ENCODE measurements at places on chromosomes 6 and 20.

GRCh38 chr20:18090477-18090876 lies 32.8 kb upstream of the OVOL2 start:
- DNase-seq = no peak

DNA sequence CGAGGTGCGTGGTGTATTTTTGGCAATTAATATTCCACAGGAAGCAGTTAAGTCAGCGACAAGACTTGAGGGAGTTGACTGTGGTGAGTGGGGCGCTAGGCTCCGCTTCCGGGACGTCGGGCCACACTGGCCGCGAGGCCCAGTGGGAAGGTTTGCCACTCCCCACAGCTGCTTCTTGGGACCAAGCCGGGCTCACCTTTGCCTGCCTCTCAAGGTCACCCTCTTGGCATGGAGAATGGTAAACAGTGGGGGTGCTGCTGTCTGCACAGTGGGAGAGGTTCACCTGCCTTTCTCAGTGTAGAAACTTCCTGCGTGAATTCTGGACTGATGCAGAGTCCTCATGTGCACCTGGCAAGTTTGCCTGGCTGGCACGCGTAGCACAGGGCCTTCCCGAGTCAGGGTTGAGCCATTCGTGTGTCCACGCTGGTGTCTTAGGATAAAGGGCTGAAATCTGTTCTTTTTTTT lies 6.4 kb downstream of the OSBPL2 start:
- no peak for DNase-seq

- no peak for DNase-seq
Measured at GRCh38 chr20:54633374-54634355, 158.3 kb downstream of the DOK5 start.

DNA sequence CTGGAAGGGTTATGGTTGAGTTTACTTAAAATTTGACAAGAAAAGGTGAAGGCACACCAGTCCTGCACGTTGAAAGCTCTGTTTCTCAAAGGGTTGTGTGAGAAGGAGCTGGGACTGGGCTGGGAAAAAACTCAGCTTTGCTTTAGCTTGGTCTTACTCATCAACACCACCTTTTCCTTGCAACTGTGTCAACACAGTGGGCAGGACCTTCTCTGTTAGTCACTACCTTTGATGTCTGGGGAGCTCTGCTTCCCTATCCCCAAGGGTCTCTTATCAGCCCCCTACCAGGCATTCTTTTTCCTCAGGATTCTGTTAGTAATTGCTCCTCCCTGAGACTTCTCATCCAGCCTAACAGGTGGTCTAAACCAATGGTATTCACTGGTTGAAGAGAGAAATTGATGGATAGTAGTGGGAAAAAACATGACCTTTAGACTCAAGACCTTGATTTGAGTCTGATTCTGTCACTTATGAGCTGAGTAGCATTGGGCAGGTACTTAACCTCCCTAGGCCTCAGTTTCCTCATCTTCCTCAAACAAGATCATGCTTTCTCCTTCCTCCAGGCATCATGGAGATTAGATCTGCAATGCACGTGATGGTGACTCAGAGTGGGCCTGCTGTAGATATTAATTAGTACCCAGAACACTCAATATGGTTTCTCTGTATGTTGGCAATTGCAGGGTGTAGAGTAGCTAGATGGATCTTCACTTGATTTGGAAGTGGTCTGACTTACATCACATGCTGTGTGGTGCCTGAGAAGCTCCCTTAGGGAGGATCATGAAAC lies 17.2 kb upstream of the FOXA2 start:
- no peak for DNase-seq

- no peak for DNase-seq
Measured at GRCh38 chr6:68651011-68651985, 16.2 kb downstream of the ADGRB3 start.

- peak; percentile 20 for DNase-seq
Measured at GRCh38 chr6:43744931-43745727, 24.9 kb upstream of the VEGFA start.

DNA sequence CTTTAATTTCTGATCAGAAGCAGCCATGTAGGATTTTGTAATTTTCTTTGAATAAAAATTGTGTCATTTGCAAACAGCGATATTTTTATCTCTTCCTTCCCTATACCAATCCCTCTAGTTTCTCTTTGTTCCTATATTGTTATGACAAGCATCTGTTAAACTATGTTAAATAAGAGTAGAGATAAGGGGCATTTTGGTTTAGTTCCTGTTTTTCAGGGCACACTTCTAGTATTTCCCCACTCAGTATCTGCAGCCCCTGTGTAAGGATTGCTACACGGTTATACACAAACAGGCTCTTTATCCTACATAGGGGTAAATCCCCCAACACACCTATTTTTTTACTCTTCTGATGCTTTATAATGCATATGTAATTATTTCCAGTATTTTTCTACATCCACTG lies 42.1 kb downstream of the TRERF1 start:
- no peak for DNase-seq

DNA sequence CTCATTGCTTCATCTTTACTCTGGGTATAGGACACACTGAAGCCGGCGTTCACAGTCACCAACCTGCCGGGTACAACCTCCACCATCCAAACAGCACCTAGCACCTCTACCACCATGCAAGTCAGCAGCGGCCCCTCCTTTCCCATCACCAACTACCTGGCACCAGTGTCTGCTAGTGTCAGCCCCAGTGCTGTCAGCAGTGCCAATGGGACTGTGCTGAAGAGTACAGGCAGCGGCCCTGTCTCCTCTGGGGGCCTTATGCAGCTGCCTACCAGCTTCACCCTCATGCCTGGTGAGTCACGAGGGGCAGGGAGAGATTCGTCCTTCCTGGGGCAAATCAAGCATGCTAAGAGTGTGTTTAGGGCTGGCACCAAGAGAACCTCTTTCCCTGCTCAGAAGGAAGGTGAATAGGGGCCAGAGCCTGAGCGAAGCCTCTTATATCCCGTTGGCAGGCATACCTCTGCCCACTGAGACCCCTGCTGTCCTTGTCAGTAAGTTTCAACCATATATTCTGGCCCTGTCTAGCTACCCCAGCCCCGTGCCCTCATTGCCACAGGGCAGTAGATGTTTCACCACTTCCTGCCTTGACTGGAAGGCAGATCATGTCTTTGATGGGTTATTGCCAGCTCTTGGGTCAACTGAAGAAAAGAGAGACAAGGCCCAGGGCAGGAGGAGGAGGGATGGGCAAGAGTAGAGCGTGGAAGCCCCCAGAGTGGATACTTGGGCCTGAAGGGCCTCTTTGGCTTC lies 4.8 kb downstream of the SRF start:
- DNase-seq = no peak

DNA sequence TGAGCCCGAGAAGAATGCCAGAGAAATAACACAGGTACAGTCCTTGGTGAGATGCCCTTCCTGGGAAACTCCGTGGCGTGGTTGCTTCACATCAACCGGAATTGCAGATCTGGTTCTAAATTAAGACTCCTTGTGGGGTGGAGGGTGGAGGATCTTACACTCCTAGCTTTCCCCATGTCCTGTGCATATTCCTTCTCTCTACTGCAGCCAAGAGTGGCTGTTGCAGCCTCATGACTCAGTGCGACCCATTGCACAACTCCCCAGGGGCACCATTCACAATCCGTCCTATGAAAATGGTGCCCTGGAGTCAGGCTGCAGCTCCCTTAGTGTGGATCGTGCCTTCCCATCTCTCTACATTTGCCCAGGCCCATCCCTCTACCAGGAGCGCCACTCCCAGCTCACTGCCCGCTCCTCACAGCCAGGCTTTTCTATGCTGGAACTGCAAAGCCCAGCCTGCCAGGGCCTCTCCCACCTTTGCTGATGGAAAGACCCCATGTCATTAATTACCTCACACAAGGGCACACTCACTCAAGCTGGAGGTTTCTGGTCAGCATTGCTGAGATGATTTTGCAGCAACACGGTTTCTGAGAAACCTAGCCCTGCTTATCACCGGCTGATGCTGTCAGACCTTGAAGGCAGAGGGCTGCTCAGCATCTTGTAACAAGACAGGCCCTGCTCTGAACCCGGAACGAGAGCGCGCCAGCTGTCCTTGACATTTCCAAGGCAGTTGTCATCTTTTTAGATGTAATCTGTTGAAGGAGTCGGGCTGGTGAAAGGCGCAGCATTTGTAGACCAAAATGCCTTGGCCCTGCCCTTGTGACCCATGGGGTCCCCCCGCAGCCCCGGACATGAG lies 39.7 kb downstream of the SIRPA start:
- no peak for DNase-seq

DNA sequence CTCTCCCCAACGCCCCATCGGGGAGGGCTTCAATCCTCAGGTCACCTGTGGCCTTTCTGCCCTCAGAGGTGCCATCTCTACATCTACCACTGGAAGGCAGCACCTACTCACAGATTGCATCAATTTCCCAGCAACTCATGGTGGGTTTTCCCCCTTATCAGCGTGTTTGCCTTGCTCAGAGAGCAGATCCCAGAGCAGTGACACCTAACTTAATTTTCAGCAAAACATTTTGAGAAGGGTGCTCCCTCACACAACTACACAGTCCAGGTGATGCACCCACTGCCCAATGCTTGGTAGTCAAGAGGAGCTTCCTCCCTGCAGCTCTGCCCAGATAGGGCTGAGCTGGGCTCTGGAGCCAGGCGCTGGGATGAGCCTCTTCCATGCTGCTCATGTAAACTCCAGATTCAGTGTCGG lies 48.2 kb downstream of the PLG start:
- DNase-seq = no peak

DNA sequence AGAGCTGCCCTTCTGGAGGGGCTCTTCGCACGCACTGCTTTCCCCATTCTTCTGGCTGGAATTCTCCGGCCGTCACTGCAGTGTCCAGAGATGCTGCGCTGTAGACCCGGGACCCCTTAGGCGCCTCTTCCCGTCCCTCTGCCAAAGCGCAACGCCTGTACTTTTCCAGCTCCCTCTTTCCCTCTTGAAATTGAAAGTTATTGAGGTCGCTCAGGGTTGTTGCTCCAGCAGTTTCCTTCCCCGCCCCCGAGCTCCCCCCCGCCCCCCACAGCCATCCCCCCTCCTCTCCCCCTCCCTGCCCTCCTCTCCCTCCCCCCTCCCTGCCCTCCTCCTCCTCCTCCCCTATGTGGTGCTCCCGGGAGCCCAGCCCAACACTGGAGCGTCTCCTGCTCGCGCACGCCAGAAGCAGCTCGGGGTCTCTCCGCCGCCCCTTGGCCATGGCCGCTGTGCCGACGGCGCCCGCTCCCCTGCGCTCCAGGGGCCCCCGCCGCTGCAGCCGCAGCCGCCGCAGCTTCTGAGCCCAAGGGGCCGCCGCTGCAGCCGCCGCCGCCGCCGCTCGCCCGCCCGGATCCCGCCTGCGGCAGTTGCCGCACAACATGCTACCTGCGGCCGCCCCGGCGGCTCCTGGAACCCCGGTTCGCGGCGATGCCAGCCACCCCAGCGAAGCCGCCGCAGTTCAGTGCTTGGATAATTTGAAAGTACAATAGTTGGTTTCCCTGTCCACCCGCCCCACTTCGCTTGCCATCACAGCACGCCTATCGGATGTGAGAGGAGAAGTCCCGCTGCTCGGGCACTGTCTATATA lies at the start of gene RSPO3:
TSS of gene RSPO3 (plus strand) at position 374 of the 804 bp plus-strand sequence. CDS start 522 bp downstream, outside the sequence.
- DNase-seq = no peak

- DNase-seq = no peak
Measured at GRCh38 chr6:140548366-140548765, 1173.9 kb upstream of the CITED2 start.

GRCh38 chr20:22692119-22692475 lies 107.7 kb upstream of the FOXA2 start:
- DNase-seq = no peak

DNA sequence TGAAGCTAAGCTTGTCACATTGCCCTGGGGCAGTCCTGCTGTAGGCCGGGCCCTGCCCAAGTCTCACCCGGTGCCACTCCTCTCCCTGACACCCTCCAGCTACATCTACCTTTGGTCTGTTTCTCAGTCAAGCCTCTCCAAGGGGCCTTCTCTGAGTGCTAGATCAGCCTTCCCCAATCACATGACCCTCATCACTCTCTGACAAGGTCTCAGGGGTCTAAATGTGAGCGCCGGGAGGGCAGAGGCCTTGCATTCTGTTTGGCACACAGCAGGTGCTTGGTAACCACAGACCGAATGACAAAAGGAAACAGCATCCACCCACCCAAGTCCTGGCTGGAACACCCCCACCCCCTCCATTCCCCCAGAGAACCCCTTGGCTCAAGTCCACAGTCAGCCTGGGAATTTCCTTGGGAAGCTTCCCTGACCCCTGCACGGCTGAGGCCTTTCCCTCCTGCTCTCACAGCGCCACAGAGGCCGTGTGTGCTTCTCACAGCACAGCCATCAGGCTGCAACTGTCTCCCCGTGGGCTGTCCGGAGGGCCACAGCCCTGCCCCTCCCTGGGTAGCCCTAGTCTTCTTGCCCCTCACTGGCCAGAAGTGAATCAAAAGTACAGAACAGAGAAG lies 32.9 kb downstream of the PKIG start:
- no peak for DNase-seq

All from epithelial cell of prostate (primary cell).